Stimulated activated CD8-positive, alpha-beta memory T cell treated with anti-CD3 and anti-CD28 coated beads, Interleukin-12 subunit alpha, Interleukin-12 subunit beta, amount 100 ng/mL, for 4 hours (primary cell): ENCODE measurements at places on chromosomes 11 and 22.

- DNase-seq, result no peak
Measured at GRCh38 chr11:13055200-13055599, 46.1 kb downstream of the RASSF10 start.

GRCh38 chr11:41116970-41117369 is 342.5 kb downstream of the LRRC4C start:
- DNase-seq, result no peak

DNA sequence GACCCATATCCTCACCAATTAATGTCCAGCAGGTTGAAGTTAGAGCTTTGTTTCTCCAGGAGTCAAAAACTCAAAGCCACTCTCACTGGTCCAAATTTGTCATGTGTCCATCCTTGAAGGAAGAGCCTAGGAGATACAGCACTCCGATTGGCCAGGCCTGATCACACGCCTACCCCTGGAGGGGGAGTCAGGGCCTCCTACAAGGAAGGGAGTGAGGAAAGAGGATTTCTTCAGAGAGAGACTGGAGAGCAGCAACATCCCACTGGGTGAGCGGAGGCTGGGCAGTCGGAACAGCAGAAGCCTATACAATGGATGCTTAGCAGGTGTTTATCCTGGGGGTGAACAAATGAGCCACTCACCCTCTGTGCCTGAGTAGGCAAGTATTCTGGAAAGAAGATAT is 113.9 kb downstream of the TRIM29 start:
- no peak for DNase-seq

- no peak for DNase-seq
Measured at GRCh38 chr22:37219533-37219932, 7.3 kb upstream of the SSTR3 start.

DNA sequence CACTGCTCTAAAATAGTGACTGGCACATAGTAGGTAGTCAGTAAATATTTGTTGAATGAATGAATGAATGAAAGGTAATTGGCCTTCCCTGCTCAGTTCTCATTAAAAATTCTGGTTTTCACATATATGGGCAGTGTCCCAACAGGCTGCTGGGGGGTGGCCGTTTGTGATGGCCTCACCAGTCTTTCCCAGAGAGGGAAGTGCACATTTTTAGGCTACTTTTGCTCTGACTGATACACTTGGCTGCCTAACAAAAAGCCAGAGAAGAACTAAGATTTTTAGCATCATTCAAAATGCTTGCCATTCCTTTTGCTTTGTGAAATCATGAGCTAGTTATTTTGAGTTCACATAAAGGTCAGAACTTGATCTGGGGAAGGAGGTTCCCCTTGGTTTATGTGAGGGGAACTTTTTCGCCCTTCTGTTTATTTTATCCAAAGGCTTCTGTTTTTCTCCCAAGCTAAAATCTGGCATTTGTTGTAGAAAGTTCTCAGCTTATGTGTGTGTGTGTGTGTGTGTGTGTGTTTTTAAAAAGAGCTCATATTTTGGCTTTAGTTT is 83.1 kb downstream of the PTPRJ start:
- no peak for DNase-seq

- no peak for DNase-seq
Measured at GRCh38 chr11:60873533-60873932, 6.2 kb downstream of the ZP1 start.

GRCh38 chr11:118370774-118371173 is 11.4 kb downstream of the UBE4A start:
- no peak for DNase-seq

DNA sequence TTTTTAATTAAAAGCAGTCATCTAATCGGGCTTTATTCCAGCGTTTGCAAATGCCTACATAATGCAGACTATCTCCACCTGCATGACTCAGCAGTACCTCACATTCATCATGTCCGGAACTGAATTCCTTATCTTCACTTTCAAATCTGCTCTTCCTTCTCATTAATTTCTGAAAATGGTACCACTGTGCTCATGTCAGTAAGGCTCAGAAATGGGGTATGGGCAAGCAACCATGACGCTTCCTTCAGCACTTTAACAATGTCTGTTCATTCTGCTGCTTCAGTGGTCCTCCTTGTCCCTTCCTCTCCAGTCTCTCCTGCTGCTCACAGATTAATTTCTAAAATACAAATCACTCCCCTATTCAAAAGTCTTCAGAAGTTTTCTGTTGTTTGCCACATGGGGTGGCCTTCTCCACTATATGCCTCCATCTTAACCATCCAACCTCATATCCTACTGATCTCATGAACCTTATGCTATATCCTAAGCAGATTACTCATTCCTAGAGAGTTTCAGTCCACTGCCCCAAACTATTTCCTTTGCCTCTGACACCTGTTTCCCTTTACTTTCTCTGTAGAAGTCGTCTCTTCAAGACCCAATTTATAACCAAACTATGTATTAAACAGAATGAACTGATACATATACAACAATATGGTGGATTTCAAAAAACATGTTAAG is 7.0 kb downstream of the GTF2H1 start:
- DNase-seq, result no peak

DNA sequence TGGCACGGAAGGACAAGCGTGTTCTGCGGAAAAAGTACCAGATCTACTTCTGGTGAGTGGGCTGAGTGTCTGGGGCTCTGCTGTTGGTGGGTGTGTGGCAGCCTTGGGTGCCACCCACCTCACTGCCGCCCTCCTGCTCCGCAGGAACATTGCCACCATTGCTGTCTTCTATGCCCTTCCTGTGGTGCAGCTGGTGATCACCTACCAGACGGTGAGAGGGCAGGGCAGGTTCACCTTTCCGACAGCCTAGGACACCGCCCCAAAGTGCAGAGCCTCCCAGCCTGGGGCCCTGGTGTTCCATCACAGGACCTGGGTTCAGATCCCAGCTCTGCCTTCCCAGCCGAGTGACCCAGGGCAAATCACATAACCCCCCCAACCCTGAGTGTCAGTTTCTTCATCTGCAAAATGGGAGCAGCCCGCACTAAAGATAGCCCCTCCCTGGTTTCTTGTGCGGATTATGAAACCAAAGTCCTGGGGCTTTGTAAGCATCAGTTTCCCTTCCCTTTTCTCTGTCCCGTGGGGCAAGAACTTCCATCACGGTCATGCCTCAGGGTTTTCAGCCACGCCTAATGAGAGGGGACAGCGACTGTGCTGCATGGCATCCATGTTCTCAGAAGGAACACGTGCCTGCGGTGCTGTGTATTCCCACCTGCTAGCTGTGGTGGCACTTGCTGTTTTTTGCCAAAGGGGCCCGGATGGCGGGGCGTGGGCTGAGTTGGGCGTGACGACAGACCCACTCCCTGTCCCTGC is 9.8 kb upstream of the TAGLN start:
- DNase-seq, result no peak

DNA sequence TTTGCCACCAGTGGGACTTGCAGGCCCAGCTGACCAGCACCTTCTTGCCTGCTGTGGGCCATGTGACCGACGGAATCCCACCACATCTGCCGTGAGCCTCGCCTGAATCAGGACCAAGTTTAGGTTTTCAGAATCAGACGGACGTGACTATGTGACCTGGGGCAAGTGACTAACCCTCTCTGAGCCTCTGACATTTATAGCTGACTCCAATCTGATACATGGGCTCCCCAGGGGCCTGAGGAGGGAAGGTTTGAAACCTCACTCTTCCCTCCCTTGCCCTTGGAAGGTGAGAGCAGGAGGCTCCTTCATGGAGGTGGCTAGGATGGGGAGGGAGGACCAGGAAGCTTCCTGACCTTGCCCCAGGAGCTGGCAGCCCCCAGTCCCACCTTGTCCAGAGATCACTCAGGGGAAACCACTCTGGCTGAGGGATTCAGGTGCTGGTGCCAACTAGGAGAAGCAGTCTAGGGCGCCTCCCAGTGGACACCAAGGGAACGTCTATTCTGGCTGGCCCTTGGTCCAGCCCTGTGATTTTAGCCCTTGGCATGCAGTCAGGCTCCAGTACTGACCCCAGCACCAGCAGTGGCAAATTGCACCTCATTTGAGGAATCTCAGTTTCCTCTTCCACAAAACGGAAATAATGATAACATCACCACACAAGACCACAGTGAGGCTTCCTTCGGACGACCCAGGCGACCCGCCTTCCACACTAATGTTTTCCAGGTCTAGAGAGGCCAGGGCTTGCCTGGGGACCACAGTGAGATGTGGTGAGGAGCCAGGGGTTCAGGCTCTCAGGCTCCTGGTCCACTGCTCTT is 47.2 kb upstream of the SYT7 start:
- no peak for DNase-seq

GRCh38 chr11:125344846-125345420 is 151.1 kb downstream of the FEZ1 start:
- DNase-seq, result no peak

DNA sequence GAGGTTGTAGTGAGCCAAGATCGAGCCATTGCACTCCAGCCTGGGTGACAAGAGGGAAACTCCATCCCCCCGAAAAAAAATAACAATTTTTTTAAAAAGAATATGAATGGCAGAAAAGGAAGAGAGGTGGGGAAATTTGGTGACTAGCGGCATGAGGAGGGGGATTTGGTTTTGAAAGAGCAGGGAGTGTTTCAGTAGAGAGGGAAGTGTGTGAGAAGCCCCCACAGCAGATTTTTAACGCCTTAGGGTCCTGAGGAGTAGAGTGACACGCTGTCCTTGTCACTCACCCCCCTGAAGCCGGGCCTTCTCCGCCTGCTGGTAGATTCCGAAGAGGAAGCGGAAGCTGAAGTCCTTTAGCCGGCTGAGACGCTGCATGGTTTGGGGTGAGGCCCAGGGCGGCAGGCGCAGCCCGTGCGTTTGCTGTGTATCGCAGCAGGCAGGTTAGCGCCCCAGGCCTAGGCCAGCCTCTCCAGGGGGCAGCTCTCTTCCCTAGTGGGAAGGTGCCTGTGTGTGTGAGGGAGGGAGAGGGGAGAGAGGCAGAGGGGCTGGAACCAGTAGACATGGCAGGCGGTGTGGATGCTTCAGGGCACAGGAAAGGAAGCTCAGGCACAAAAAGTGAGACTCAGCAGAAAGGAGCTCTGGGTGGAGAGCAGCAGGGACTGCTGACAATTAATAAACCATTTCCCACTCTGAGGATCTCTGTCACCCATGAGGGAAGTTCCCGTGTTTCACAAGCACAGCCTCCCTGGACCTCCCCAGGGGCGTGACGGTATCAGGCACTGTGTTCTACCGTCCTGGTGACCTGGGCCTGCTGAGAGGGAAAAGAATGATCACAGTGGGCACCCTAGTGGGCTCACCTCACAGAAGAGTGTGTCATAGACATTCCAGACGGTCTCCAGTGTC is 3.9 kb downstream of the ACP2 start:
- DNase-seq, result no peak

DNA sequence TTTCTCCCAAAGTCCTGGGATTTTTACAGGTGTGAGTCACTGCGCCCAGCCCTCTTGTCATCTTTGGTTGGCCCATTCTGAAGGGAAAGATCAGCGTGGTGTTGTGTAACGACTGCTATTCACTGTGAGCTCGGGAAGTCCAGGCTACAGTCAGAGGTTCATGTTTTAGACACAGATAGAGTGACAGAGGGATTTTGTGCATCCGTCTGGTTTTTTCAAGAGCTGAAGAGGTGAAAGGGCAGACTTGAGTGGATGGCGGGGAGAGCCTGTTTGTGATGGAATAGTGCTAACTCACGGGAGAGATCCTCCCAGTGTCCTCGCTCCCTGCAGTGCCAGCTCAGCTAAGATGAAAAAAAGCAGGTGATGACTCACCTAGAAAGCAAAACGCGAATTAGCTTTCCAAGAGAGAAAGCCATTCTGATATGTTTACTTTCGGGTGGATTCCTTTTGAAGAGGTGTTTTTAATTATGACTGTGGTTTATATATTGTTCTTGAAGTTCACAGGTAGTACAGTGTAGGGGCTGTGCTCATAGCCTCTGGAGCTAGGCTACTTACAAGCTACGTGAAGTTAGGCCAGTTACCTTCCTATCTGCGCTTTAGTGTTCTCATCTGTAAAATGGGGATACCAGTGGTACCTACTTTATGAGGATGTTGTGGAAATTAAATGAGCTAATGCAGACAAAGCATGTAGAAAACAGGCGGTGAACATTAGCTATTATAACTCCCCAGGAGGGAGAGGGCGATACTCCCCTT is 67.2 kb downstream of the C11orf91 start:
- no peak for DNase-seq

- DNase-seq, result no peak
Measured at GRCh38 chr22:41561788-41562187, 978 bp downstream of the CSDC2 start.

- no peak for DNase-seq
Measured at GRCh38 chr11:133406489-133406888, 125.8 kb downstream of the OPCML start.

DNA sequence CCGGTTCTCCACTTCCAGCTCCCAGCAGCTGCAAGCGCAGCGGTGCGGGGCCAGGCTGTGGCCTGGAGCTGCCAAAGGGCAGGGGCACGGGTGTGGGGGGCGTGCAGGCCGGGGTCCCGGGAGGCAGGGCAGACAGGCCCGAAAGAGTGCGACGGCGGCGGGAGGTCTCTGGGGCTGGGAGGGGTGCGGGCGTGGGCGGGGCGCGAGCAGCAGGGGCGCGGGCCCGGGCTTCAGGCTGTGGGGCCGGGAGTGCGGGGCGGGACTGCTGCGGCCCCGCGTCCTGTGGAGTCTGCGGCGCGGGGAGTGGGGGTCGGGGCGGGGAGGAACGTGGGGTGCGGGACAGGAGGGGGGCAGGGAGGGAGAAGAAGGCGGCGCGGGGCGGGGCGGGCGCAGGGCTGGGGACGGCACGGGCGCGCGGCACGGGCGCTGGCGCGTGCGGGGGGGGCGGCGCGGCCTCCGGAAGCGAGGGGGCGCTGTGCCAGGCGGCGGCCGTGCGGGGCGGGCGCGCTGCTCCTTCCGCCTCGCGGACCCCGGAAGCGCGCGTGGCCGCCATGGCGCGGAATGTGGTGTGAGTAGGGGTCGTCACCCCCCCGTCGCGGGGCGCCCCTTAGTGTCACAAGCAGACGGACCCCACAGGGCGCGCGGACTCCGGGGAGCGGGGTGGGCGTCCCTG is at the start of gene MRPL23:
MRPL23 (plus strand) TSS at position 521 of the 673 bp plus-strand sequence; CDS start at position 552, 31 bp downstream.
- no peak for DNase-seq

- DNase-seq, result no peak
Measured at GRCh38 chr11:106156290-106156937, 79.0 kb downstream of the AASDHPPT start.

GRCh38 chr11:72998676-72999075 is 143.4 kb downstream of the FCHSD2 start:
- DNase-seq, result no peak

DNA sequence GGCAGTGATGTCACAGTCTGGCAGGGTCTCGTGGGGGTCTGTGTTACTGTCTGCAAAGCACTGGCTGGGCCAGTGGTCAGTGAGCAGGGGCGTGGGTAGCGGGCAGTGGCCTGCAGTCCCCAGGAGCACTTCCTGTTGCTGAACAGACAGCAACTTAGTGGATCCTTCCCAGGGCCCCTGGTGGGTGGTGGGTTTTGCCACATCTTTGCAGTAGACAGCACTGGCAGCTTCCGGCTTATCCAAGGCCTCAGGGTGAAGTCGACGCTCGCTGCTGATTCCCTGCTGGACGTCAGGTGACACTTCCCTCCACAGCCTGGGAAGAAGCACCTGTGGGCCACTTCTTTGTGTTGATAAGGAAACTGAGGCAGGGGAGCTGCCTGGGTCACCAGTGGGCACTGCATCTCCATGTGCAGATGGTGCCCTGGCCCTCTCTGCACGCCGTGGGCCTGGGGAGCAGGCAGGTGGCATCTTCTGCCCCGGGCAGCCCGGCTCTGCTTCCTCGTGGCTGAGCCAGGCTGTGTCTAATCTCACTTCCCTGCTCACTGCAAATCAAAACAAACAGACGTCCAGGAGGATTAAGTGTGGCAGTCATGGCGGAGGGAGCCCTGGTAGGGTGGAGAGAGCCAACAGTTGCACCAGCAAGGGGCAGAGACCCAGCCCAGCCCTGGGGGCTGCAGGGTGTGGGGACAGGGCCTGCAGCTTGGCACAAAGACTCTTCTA is 79.8 kb downstream of the KCNQ1 start:
- no peak for DNase-seq

- no peak for DNase-seq
Measured at GRCh38 chr11:2418693-2419360, 18.3 kb downstream of the TSSC4 start.
